ENCODE measurements at places on chromosomes 5 and 9.

- DNase-seq = no peak
Measured at GRCh38 chr5:7850395-7851239, at the start of gene CFAP90. Gene CFAP90 (minus strand): TSS chr5:7851133. CDS start chr5:7851021, 112 bp downstream.

GRCh38 chr9:68974901-68975300 is 39.0 kb downstream of the PRKACG start:
- DNase-seq = no peak

DNA sequence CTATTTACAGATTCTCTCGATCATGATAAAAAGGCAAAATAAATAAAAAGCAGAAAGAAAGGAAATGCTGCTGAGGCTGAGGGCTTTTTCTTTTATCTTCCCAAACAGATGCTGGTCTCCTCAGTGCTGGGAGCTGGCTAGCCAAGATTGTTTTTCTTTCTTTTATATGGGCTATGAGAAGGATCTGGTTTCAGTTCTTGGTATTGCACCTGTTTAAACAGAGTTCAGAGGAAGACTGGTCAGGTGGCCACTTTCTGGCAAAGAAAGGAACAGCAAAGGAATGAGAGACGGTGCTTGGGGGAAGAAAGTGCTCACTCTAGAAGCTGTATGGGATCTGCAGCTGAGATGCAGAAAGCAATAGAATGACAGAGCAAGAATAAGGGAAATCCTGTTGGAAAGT is 88.9 kb downstream of the SLF1 start:
- DNase-seq = no peak

DNA sequence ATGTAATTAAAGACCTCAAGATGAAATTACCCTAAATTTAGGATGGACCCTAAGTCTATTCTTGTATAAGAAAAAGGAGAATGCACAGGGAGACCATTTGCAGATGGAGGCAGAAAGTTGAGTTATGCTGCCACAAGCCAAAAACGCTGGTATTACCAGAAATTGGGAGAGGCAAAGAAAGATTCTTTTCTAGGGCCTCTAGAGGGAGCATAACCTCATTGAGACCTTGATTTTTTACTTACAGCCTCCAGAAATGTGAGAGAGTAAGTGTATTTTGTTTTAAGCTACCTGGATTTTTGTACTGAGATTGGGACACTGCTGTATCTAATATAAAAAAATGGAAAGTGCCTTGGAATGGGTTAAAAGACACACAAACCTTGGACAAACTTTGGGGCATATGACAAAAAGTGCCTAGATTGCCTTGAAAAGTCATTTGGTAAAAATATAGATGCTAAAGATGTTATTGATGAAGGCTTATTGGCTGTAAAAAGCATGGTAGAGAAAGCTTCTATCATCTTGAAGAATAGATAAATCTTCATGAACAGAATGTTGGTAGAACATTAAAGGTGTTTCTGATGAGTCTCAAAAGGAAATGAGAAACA is 174.7 kb upstream of the PRDM9 start:
- no peak for DNase-seq

GRCh38 chr9:126522612-126523356 is 90.9 kb upstream of the LMX1B start:
- DNase-seq = no peak

- DNase-seq = no peak
Measured at GRCh38 chr5:1011226-1011631, 2.6 kb downstream of the NKD2 start.

GRCh38 chr5:170266570-170267381 is 30.8 kb downstream of the LCP2 start:
- DNase-seq = no peak

Data from occipital lobe (tissue), 3 donors.